ENCODE measurements at places on chromosomes 1 and 21.

GRCh38 chr1:29626066-29626465, 389.7 kb downstream of the PTPRU start:
- no peak for DNase-seq

- DNase-seq = no peak
Observed at GRCh38 chr1:232627645-232628334, 2.1 kb downstream of the SIPA1L2 start.

DNA sequence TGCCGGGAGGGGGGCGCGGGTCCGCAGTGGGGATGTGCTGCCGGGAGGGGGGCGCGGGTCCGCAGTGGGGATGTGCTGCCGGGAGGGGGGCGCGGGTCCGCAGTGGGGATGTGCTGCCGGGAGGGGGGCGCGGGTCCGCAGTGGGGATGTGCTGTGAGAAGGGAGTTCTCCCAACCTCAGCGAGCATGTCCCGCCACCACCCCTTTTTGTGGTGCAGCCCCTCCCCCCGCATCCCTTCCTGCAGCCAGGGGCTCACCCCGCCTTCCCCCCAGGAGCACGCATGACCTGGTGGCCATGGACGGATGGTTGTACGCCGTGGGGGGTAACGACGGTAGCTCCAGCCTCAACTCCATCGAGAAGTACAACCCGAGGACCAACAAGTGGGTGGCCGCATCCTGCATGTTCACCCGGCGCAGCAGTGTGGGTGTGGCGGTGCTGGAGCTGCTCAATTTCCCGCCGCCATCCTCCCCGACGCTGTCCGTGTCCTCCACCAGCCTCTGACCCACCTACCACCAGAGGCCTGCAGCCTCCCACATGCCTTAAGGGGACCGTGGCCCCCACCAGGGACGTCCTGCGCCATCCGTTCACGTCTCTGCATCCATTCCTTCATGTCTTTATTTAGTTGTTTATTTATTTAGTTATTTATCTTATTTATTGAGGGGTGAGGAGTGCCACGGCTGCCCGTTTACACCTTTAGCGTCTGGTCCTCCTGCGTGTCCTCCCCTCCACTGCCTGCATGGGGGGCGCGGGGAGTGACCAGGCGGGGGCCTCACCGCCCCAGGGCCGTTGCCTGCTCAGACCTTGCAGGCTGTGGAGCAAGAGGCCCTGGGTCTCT, 1.4 kb upstream of the PLEKHN1 start:
- DNase-seq = no peak

- DNase-seq = no peak
Observed at GRCh38 chr1:10031461-10031860, 1.3 kb upstream of the UBE4B start.

DNA sequence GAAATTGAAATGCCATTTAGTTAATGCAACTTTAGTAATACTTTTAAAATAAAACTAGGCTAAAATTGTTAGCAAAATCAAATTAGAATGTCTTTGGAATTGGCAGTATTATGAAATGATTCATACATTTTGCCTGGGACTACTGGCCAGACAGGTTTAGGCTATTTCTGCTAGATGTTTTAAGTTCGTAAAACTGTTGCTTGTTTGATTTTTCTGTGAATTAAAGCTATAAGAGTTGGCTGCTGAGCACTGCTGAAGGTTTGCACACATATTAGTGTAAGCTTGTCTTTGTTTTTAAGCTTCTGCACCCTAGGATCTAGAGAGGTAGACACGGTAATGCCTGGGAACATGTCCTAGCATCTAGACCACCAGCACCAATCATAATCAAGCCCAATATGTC, 1094.6 kb upstream of the ADGRL4 start:
- DNase-seq = no peak

- no peak for DNase-seq
Observed at GRCh38 chr1:7623842-7624241, 147.3 kb upstream of the VAMP3 start.

GRCh38 chr1:81617308-81617967, 183.3 kb upstream of the ADGRL2 start:
- DNase-seq = no peak

DNA sequence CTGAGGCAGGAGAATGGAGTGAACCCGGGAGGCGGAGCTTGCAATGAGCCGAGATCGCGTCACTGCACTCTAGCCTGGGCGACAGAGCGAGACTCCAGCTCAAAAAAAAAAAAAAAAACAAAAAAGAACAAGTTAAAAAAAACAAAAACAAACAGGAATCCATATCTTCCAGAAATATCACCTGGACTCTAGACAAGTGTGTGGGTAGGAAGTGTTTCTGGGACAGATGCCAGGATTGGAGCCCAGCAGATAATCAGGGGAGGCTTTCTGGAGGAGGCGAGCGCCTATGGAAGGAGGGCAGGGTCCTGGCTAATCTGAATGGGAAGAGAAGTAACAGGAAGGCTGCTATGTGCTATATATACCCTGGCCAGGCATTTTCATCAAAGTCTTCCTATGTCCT, 43.6 kb upstream of the SYNC start:
- no peak for DNase-seq

GRCh38 chr21:44295163-44295573, 4.7 kb upstream of the PFKL start:
- no peak for DNase-seq
